ENCODE measurements at places on chromosomes 12 and 14.

GRCh38 chr14:104638190-104638589 is 33.6 kb upstream of the TMEM179 start:
- DNase-seq: no peak

DNA sequence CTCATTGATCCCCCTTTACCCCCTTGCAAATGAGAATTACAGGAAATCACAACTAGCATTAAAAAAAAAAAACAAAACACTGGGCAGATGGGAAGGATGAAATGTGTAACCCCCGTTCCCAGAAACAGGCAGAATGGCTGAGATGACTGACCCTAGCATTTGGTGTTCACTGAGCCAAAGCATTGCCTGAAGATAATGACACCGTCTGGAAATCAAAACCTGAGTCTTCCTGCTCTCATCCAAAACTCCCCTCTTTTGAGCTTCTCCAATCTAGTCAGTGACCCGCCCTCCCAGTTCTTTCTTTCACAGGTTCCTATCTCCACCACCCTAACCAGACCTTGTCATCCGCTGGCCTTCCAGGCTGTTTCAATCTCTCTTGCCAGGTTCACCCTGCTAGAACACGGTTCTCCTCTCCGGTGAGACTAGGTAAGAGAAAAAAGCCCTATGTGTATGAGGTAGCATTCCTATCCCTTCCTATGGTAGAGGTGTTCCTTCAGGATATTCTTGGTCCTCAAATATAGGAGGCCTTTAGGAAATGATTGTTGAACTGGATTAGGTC is 21.3 kb downstream of the SUSD6 start:
- DNase-seq: no peak

DNA sequence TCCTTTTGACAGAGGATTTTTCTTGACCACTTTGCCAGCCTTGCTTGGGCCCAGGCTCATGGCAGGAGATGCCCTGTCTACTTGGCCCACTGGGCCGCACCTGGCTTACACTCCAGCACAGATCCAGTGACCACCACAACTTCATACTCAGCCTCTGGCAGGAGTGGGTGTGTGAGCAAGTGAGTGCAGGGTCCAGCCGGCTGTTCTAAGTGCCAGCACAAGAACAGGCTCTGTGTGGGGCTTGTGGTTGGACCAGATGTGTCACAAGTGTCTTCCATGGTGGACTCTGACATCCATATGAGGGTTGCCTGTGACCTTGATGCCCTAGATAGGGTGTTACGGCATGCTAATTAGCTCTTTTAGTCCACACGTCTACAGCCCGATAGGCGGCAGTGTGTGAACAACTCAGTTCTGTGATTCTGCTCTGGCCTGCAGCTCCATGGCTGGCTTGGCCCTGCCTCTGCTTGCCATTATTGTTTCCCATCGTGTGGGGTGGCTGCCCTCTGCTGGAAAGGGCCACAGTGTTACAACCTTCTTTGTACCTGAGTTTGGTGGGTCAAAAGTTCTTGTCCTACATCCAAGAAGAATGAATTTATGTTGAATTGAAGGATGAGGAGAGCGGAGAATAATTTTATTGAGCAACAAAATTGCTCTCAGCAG is 1089.1 kb downstream of the SLC6A15 start:
- DNase-seq: no peak

DNA sequence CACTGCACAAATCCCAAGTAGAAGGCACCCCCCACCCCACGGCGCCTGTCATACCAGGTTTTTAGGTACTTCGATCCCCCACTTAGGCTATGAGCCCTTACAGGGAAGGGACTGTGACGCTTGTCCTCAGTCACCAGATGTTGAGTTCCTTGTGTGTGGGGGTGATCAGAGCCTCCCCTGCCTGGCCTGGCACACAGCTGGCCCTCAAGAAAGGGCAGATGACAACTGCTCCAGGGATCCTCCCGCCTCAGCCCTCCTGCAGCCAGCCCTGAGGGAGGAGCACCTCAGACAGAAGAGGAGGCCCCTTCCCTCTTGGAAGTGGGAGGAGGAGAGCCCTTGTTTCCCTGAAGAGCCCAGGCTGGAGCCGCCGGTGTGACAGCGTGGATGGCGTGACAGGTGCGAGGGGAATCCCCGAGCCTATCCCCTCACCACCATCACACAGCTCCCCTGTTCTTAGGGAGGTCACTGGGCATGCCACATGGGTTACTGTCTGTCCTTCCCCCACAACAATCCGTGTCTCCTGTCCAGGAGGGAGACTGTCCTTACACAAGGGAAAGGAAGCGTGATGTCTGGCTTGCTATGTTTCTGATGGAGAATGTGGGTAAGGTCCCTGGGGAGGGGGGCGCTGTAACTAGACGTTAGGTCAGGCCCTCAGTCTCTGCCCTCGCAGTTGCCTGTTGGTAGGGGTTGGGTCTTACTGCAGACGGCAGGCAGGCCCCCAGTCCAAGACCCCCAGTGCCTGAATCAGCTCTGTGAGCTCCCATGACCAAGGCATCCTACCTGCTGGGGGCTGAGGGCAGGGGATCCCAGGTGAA is 31.4 kb downstream of the P2RX4 start:
- no peak for DNase-seq

DNA sequence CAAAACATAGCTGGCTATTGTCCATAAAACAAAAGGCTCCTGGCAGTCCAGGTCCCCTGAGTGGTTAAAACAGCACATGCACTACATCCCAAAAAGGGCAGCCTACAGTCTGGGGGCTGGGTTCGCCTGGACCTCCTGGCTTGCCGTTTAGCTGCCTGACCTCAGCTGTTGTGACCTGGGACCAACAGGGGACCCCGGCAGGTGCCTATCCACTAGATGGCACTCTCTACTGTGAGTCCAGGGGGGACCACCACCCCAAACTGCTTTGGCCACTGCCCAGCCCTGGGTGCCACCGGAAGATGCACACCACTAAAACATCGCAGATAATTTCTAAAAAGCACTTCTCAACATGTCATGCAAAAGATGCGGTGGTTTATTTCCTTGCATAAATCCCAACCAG is 2.9 kb upstream of the RTL1 start:
- no peak for DNase-seq

DNA sequence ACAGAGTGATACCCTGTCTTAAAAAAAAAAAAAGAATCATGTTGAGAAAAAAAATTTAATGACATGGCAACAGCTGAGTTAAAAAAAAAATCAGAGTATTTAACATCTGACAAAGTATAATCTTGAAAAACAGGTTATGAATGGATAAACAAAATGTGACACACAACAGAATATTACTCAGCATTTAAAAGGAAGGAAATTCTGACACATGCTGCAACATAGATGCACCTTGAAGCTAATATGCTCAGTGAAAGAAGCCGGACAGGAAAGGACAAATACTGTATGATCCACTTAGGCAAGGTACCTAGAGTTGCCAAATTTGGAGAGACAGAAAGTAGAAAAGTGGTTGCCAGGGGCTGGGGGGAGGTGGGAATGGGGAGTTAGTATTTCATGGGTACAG is 19.4 kb upstream of the EIF2B2 start:
- DNase-seq: no peak

DNA sequence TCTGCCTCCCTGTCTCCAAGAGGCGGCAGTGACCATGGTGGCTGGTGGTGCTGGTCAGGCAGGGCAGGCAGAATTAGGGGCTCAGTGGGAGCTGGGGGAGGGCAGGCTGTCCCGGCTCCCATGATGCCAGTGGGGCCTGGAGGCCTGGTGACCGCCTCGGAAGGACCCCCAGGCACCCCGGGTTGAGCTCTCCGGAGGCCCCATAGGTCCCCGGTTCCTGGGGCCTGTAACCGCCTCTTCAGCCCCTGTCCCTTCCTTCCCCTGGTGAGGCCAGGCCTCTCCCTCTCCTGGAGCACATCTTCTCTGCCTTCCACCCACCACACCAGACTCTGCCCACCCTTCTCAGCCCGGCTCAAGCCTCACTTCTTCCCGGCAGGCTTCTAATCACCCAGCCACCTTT is 117.7 kb upstream of the GSC start:
- DNase-seq: no peak

DNA sequence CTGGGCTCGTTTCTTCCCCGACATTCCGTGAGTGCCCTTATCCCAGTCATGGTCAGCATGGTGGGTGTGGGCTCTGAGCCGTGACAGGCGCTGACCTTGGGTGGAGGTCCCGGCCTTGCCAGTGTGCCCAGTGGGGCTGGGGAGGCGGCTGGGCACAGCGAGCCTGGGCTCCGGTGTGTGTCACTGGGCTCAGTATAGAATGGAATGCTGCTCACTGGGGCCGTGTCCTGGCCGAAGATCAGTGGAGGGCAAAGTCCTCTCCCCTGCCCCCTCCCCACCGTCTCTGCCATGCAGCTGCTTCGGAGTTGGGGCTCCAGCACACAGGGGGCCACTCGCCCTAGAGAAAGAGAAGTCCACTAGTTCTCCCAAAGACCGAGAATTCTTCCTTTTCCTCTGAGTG is 164.4 kb downstream of the TSPAN9 start:
- no peak for DNase-seq

- no peak for DNase-seq
These were observed 26.3 kb downstream of the MLXIP start for GRCh38 chr12:122104844-122105243.

DNA sequence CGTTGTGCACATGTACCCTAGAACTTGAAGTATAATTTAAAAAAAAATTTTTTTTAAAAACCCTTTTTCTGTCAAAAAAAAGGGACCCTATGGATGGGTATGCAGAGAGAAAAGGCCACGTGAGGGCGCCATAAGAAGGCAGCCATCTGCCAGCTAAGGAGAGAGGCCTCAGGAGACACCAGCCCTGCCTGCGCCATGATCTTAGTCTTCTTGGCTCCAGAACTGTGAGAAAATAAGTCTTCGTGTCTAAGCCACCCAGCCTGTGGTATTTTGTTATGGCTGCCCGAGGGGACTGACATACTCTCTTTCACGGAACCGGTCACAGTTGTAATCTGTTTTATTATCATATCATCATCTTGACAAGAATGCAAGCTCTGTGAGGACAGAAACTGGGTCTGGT is 174.8 kb downstream of the EFCAB11 start:
- no peak for DNase-seq

DNA sequence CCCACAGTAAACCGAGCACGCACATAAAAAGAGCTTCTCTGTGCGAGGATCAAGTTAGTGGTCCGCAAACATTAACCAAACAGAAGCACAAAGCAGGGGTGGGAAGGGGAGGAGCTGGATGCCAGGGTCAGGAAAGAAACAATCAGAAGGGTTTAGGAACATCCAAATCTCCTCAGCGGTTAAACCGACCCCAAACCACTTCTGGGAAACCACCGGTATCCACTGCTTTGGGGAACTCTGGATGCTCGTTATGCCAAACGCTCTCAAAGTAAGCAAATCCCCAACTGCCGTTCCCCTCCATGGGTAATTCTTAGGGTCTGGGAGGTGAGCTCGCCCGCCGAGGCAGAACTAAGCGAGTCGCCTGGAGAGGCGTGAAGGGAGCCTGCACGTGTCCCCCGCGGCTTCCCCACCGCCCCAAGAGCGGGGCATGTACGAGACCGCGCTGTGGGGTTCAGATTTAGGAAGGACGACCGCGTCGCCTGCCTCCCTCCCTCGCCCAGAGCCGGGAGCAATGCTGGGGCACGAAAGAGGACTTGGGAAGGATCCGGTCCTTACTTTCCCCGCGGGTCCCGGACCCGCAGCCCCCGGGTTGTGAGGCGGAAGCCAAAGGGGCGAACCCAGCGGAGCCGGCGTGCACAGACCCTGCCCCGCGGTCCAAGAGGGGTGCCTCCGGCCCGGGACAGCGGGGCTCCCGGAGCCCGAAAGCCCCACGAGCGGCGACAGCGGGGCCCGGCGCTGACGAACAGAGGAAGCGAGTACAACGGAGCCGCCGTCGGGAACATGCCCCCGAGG is 711 bp downstream of the SBNO1 start:
- peak; percentile 14 for DNase-seq

DNA sequence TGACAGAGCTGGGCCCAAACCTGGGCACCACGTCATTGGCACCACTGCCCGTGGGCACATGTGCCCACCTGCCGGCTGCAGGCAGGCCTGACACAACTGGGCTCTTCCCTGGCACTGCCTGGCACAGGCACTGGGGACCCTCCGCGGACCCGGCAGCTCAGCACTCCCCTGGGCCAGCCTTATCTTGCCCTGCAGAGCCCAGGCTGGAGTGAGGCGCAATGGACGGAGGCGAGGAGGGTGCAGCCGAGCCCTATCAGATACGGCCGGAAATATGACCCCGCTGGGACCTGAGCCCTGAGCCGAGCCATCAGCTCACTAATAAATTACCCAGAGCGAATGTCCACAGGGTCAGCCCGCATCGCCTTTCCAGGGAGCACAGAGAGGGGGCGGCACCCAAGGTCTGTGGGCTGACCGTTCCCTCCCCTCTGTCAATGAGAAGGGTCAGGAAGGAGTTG is 1.7 kb upstream of the C14orf180 start:
- no peak for DNase-seq

- no peak for DNase-seq
These were observed 46.8 kb downstream of the GALNT4 start for GRCh38 chr12:89477633-89478279.

DNA sequence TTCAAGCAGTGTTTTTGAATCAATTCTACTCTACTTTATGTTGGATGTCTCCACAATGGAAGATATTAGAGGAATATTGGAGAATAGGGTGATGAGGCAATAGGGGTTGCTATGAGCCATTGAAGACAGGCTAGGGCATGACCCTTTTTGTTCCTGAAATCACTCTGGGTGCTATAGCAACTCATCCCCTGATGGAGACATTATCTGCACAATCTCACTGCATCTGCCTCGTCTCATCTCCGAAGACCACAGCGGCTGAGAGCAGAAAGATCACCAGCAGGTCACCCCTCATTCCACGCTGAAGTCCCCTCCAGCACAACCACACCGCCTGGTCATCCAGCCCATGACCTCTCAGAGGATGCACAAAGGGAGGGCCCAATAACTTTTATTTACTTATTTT is 150.4 kb upstream of the TMEM132C start:
- DNase-seq: no peak

DNA sequence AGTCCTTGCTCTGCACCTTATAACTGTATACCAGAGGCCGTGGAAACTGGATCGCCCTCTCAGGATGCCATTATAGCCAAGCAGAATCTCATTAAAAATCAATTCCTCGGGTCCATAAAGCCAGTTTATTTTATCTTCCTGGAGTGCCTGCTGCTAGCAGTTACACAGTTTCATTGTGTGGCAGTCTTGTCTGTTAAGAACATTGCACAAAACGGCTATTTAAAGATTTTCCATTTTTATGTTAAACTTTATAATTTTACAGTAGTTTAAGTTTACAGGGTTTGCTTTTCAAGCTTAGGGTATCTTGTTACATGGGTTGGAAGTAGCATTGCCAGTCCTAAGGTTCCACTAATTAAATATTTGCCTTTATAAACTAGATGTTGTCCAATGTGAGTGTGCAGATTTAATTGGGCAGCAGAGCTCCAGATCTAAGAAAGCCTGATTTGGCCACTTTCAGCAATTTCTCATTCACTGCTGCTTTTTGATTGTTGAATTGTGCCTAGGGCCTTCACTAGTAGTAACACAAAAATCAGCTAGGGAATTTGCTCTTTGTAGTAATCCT is 17.0 kb downstream of the TMEM30B start:
- no peak for DNase-seq

- no peak for DNase-seq
These were observed 769.4 kb upstream of the USP15 start for GRCh38 chr12:61490526-61491498.

GRCh38 chr12:110940933-110941332 is 20.6 kb upstream of the MYL2 start:
- DNase-seq: no peak

- DNase-seq: no peak
These were observed 425.8 kb downstream of the RAD51B start for GRCh38 chr14:68245146-68246073.

GRCh38 chr14:71437870-71438269 is 494.4 kb upstream of the RGS6 start:
- no peak for DNase-seq
